ENCODE measurements at places on chromosomes 4 and X.

DNA sequence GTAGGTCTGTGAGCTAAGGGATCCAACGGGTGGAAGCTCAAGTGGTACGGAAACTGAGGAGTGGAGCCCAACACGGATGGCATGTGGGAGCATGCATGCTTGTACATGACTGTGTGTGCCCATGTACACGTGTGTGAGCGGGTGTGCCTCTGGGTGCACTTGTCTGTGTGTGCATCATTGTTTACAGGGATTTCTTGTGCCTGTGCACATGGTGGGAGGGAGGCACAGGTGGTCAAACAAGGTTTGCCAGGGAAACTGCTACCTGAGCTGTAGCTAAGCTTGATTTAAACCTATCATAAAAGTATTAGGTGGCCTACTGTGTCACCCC, 122.5 kb upstream of the MAMLD1 start:
- no peak for DNase-seq

DNA sequence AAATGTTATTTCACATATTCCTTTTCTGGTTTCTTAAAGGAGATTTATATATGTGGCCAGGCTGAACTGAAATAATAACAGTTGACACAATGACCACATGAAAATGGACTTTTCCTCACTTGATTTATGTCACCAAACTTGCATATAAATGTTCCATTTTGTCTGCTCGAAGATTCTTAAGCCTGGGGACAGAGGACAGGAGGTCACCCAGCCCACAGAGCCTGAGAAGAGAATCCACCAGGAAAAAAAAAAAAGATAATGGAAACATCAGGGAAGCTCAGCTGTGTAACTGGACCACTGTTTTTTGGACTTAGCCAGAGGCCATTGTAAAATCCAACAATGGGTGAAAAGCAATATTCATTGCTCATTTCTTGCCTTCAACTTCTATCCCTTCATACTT, 359.0 kb upstream of the FGF16 start:
- no peak for DNase-seq

DNA sequence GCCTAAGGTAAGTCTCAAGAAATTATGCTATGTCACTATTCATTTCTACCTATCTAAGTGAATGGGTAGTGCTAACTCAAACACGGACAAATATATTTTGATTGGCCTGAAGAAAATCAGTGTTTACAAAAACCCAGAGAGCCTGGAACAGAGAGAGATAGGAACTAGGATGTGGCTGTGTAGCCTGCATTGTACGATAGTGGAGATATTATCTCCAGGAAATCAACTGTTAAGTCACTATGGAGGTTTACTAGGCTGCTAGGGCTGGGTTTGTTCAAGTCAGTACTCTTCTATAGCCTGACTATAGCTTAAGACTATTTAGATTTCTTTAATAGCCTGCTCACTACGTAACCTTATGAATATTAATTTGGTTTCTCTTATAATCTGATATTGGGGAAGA, 127.9 kb downstream of the TACR3 start:
- no peak for DNase-seq

DNA sequence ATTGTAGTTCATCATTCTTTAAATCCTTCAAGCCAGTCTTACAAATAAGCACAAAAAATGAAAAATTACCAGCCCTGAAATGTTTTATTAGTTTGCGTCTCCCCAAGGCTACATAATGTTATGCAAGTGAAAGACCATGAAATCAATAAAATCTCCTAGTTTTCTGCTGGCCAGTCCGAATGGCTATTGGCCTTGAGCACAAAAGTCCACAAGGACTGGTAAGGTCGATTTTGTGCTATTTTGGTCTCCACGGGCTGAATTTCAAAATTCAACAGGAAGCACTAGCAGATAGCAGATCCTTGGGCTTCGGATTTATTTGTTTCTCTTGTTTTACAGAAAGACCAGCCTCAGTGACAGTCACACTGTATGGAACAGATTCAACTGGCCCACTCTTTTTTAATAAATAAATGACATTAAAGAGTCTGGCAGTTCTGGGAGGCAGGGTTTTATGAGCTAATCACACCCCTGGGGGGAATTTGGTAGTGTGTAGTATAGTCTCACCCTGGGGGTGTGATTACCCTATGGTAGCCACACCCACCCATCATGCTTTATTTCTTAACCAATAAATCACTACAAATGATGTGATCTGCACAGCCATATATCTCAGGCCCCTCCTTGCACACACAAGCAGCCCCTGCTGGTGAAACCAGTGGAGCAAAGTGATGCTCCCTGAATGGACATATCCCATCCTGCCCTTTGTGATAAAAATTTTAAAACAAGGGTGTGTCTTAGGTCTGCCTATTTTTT, 51.1 kb upstream of the TMEM33 start:
- no peak for DNase-seq

DNA sequence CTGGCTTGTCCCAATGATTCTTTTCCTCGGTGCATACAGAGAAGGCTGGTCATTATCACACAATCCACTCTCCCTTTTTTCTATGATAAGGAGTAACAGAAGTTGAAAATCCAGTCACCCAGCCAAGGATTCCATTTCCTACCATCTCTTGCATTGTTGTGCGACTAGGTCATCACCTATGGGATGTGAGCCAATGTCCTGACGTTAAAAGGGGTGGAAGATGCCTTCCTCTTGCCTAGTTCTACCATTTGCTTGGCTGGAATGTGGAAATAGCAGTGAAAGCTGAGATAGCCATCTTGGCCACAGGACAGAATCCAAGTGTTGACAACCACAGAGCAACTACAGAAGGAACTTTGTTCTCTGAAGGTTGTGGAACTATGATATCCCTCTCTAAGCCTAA, 132.2 kb upstream of the KIT start:
- no peak for DNase-seq

DNA sequence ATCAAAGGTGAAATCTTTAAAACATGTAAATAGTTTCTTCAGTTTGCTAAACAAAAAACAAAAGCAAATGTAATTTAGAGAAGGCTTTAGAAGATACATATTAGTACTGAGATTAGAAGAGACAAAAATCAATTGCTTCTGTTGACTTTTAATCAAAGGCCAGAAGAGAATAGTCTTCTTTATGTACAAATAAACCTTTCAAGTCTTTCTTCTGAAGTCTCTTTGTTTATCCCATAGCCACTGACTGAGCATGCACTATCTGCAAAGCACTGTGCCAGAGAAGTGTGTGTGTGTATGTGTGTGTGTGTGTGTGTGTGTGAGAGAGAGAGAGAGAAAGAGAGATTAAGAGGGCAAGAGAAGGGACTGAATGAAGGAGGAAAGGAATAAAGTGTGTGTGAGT, 198.4 kb downstream of the GLUD2 start:
- DNase-seq: no peak

- DNase-seq: no peak
Measured at GRCh38 chrX:46577221-46578005, 3.8 kb downstream of the CHST7 start.

DNA sequence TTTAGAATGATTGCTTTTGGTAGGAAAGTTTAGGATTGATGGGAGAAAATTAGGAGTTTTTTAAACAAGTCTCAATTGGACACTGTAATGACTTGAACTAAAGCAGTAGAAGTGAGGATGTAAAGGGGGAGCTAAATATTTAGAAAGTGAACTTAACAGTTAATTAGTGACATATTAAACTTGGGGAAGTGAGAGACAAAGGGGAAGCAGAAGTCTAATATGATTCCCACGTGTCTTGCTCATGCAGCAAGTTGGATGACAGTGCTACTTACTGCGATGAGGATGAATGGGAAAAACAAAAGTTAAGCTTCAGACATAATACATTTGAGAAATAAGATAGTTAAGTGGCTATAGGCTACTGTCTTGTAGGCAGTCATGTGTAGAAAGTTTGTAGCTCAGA, 110.4 kb downstream of the RPA4 start:
- no peak for DNase-seq

- no peak for DNase-seq
Measured at GRCh38 chr4:137644201-137644600, 111.9 kb upstream of the PCDH18 start.

DNA sequence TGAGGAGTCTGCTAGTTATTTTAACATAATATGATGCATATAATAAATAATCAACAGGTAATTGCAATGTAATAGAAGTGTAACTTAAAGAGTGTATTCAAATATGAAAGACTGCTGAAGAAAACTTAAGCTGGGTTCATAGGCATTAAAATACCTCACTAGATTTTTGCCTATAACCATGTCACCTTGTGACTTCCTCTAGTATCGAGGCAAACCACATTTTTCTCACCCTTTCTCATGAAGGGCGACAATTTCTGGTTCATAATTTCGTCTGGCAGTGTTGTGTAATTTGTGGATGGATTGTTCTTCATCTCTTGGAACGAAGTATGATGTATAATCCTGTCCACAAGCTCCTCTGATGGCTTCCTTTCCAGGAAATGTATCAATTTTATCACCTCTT, 16.0 kb downstream of the SULT1E1 start:
- DNase-seq: peak; percentile 9

DNA sequence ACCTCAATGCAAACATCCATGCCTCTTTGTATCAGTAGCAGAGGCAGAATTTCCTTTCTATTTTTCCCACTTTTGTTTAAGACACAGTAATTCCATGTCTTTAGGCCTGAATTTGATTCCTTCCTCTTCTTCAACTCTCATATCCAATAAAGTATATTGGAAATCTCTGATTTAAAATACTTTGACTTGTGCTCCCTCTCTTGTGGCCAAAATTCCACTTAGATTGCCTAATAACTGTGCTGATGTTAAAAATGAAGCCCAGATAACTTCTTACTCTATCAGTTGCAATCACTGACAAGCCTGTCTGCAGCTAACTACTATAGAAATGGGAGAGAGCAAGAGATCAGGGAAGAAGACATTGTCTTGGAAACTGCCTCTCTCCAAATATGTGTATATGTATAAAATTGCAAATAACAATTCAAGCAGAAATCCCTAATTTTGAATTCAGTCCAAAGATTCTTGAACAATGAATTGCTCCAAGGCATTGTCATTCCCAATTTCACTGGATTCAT, 163.5 kb upstream of the SPIN4 start:
- DNase-seq: no peak

DNA sequence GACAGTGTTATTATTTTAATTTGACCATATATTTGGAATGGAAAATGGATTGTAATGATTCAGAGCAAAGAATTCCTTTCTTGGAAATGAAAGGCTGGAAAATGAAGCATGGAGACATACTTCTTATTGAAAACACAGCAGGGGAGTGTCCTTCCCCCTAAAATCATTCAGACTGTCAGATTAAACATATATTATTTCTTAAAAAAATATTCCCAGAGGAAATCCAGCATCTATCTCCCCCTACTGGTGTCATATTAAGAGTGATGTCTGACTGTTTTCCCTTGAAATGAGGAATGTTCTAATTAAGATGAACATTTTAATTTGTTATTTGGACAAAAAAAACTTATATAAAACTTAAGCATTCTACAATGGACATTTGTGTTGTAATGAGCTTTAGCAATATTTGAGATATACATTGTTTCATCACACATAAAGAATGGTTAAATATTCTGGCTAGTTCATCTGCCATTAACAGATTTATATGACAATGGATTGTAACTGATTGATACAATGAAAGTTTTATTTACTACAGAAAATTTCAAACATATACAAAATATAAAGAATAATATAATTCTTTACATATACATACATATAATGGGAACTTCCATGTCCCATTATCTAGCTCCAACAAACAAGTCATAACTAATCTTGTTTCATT, 264.6 kb downstream of the SPRY1 start:
- DNase-seq: no peak

DNA sequence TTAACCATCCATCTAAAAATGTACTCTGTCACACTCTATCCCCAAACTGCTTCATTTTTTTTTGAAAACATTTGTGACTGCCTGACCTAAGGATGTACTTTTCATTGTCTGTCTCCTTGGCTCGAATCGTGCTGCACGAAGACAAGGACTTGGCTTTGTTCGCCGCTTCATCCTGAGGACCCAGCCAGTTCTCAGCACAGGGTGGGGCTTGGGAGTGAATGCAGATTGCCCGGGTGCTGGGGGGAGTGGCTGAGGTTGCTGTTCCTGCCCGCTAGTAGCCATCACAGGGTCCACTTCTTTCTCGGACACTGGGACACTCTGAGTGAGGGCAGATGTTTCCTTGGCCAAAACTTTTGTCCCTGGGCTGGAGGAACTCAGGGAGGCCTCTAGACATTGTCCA, 70.1 kb upstream of the CLCN4 start:
- no peak for DNase-seq
